ENCODE measurements at places on chromosomes 7 and 10.
A peak's percentile ranks its signal among the peaks of the same experiment; 100 is the strongest.

DNA sequence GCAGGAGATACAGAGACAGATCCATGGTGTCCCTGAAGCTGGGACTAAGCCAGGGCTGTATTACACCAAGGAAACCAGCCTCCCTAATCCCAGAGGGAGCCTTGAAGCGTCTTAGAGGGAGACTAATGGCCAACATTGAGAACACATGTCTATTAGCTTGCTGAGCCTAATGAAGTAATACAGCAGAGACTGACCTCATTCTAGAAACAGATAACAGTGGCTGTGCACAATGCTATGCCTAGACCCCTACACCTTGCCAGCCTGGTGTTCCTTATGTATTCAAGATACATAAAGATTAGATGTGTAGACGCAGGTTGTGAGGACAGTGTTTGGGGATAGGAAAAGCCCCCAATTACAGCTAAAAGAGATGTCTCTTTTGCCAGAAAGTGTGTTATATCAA lies 19.1 kb downstream of the GRM8 start:
- DNase-seq = no peak

GRCh38 chr7:87398446-87398845 lies 53.0 kb downstream of the CROT start:
- no peak for DNase-seq

GRCh38 chr7:23349484-23350157 lies 50.5 kb downstream of the MALSU1 start:
- DNase-seq = no peak

DNA sequence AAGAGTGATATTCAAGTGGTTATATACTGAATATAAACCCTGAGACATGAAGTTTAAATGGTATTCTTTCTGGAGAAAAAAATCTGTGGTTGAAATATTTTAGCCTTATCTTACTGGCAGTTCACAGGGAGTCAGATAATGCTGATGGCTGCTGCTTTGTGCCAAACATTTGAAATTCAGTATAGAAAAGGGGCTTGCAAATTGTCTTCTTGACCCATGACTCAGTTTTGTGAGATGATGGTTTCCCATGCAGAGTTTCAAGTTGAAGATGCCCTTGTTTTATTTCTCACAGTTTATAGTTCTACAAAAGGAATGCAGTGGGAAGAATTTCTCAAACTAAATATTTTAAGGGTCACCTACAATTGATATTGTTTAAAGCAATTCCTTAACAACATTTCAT lies 251.1 kb upstream of the MEOX2 start:
- DNase-seq = no peak

GRCh38 chr10:4651404-4652037 lies 174.5 kb upstream of the AKR1E2 start:
- no peak for DNase-seq

GRCh38 chr10:103367379-103367781 lies 396 bp upstream of the TAF5 start:
- DNase-seq = peak; percentile 14

GRCh38 chr10:13990392-13990805 lies 340.3 kb downstream of the FRMD4A start:
- no peak for DNase-seq

- DNase-seq = no peak
These were observed 828.8 kb upstream of the MBL2 start for GRCh38 chr10:53601260-53601875.

DNA sequence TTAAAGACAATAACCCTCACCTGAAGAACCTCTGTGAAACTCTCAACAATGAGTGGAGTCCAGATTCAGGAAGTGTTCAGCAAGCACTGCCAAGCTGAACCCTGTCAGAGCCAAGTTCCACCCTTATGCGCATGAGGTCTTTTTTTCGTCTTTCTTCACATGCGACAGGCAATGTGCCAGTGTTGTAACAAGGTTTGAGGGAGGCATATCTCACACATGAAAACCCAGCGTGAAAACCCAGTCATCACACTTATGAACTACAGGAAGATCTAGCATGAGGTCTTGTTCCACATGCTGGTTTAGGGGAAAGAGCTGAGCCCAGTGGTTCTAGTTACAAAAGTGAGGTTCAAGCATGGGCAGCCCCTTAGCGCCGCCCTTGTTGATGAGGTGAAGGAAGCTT lies 49.7 kb downstream of the RABGEF1 start:
- no peak for DNase-seq

- no peak for DNase-seq
These were observed 15.8 kb downstream of the C10orf71 start for GRCh38 chr10:49314806-49315205.

DNA sequence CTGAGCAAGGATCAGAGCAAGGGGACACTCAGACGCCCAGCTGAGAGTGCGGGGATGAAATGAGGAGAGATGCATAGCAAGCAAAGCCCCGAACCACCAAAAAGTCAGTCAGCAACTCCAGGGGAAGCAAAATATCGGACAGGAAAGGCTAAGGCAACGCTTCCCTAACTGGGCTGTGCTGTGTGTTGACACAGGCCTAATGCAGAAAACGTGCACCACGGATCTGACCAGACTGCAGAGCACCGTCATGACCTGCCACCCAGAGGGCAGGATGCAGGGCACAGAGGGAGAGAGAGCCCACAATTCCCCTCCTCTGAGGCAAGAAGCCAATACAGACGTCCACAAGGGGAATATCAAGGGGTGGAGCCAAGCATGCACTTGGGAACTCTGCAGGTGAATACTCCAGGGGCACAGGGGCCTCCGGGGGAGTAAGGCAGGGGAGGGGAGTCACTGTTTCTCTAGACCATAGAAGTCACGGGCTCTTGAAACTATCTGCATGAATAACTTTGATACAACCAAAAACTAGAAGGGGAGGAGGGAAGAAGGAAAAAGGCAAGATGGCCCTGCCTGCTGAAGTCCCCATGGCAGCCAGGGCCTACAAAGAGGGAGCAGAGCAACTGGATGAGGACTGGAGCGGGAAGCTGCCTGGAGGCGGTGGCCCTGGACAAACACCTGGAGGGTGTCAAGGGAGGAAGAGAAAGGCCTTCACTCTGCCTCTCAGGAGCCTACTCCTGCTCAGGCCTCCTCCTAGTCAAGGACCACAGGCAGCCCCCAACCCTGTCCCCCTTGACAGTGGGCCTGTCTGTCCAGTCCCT lies 26.2 kb downstream of the GRID1 start:
- no peak for DNase-seq

GRCh38 chr10:124627866-124628675 lies 116.1 kb downstream of the FAM53B start:
- DNase-seq = no peak

GRCh38 chr10:72310241-72310633 lies 36.5 kb downstream of the DDIT4 start:
- DNase-seq = no peak

DNA sequence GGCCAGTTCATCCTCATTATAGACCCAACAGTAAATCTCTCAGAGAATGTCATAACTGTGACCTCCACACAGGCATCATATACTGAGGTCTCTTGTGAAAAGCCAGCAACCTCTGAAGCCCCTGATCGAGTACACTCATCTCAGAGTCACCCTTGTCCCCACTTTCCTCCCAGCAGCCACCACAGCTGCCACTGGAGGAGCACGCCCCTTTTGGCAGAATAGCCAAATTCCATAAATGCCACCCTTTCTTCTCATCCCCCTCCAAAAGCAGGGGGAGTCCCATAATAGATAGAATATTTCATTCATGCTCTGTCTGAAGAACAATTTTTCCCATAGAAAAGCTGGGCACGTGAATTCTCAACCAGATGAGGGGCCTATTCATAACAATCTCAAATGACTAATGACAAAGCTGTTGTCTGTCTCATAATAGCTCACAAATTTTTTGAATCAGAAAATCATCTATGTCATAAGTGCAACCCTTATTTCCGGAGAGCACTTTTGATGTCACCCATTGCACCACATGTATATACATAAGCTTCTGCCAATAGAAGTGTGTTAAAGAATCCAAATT lies 47.4 kb downstream of the SGMS1 start:
- no peak for DNase-seq

GRCh38 chr7:129482781-129483180 lies 19.6 kb upstream of the SMKR1 start:
- DNase-seq = no peak

DNA sequence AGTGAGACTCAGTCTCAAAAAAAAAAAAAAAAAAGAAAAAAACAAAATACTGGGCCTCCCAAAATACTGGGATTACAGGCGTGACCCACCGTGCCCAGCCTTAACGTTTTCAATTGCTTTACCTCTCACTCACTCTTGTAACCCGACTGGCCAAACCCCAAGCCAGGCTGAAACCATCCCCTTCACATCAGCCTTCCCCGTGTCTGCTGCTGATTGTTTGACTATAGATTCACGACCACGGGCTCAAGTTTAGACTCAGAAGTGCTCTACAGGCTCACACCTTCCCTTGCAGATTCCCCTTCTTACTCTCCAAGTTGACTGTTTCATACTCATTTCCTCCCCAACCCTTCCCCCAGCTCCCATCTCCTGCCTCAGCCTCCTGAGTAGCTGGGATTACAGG lies 22.3 kb downstream of the TYW1 start:
- no peak for DNase-seq

DNA sequence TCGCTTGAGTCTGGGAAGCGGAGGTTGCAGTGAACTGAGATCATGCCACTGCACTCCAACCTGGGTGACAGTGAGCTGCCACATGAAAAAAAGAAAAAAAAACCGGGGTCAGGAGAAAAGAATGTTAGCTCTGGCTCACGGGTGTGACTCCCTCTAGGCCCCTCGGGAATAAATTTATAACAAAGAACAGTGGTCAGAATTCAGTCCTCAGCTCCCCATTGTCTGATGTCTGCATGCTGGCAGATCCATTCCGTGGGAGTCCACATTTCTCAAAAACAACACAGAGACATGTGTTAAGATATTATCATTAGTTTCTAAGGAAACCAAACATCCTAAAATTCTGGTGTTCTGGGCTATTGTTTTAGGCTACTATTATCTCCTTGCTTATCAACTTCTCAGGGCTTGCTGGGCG lies 90.6 kb downstream of the MARCHF5 start:
- DNase-seq = no peak

DNA sequence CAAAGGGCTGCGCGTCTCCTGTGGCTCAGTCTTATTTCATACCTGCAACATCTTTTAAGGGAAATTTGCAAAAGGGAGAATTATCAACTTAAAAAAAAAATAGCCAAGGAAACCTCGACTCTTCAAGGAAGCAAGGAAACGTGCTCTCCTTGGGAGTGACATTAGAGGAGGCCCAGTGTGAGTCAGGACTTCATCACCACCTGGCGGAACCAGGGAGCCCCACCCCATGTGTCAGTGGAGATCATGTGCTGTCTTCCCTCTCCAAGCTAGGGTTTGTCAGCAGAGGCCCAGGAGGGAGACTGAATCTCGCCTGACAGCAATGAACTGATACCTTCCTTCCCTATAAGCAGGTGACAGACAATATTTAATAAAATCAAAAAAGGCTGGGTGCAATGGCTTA lies 28.9 kb downstream of the POR start:
- no peak for DNase-seq

DNA sequence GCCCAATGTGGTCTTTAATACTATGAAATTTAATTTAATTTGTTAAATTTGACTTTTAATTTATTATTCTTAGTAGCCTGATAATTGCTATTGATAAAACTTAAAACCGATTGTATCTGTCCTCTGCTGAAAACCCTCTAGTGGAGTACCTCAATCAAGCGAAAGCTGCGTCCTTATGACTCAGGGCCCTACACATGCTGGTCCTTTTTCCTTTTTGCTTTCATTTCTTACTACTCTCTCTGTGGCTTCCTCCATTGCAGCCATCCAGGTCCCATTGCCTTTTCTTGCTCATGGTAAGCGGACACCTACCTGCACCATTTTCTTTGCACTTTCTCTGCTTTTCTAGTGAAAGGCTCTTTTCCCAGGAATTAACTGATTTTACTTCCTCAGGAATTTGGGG lies 301.1 kb downstream of the INHBA start:
- no peak for DNase-seq

DNA sequence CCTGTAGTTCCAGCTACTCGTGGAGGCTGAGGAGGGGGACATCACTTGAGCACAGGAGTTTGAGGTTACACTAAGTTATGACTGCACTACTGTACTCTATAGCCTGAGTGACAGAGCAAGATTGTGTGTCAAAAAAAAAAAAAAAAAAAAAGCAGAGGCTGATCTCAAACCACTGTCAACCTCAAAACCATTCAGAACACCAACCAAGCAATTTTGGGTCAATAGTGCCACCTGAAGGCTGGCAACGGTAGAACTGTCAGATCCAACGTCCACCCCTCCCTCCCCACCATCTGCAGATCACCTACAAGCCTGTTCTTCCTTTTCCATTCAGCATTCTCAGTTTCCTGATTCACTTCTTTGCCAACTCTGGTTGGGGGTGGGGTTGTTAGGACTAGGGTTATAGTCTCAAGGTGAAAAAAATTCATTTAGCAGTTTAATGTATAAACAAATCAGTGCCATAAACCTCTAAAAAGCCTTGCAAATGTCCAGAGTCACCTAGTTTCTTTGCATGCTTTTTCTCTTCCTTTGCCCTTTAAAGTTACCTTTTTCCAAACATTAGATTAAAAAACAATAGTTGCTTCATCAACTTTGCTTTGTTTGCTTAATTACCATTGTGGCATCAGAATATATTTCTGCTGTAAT lies 2.6 kb downstream of the MRPS33 start:
- DNase-seq = peak; percentile 74

- DNase-seq = no peak
These were observed 81.8 kb downstream of the PTPRZ1 start for GRCh38 chr7:121954803-121955202.

DNA sequence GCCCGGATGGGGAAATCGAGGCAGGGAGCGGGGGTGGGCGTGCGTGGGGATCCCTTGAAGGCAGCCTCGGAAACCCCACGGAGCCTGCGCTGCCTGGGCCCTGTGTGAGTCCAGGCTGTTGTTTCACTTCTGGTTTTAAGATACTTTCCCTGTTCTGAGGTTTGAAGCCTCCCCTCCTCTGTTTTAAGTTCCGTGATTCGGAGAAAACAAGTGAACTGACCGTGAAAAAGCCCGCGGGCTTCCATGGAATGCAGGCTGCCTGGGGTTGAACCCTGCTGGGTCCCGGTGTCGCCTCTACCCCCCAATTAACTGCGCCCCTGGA lies 401 bp downstream of the LRRC27 start:
- no peak for DNase-seq

DNA sequence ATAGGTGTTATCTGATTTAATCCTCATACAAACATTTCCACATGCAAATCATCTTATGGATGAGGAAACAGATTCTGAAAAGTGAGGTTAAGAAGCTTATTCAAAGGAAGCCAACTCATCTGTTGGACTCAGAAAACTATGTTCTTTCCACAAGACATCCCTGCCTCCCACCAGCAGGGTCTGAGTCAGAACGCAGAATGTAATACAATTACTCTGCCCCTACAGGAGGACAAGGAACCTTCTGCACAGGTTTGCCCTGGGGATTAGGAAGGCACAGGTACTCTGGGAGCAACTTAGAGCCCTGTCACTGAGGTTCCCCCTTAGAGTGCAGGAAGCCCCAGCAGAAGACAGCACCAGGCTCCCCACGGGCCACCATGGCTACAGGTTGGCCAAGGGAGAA lies 255.7 kb downstream of the TNS3 start:
- no peak for DNase-seq

DNA sequence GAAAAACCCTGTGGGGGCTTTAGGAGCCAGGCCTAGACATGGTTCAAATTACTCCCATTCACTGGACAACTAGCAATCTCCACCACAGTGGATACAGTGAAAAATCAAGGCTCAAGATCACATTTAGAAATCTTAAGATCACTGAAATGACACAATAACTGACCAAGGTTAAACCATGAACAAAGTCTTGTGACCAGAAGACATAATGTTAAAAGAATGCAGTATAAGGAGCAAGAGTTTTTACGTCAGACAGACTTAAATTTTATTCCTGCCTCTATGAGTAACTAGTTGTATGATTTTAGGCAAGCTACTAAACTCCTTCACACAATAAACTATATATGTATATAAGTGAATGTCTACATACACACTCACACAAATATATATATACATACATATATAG lies 68.5 kb downstream of the MICU1 start:
- no peak for DNase-seq
